ENCODE measurements at places on chromosomes 13 and 19.

DNA sequence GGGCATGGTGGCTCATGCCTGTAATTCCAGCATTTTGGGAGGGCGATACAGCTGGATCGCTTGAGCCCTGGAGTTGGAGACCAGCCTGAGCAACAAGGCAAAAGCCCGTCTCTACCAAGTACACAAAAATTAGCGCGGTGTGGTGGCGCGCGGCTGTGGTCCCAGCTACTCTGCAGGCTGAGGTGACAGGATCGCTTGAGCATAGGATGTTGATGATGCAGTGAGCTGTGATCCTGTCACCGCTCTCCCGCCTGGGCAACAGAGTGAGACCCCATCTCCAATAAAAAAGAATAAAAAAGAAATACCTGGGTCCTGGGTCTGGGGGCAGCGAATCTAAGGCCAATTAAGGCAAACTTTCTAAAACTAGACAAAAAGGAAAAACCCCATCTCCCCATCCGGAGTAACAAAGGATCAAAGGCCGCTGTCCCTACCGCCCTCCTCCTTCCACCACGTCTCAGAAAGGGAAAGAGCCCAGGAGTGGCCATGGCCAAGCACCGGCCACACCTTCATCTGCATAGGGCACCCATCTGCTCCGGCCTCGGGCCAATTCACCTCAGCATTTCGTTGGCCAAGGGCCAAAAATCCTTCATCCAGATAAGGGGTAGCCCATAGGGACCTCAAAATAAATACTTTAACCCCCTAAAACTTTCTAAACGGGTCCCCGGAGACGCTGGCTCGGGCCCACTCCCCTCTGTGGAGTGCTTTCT is 851 bp downstream of the ZNF320 start:
- peak; percentile 0 for DNase-seq

DNA sequence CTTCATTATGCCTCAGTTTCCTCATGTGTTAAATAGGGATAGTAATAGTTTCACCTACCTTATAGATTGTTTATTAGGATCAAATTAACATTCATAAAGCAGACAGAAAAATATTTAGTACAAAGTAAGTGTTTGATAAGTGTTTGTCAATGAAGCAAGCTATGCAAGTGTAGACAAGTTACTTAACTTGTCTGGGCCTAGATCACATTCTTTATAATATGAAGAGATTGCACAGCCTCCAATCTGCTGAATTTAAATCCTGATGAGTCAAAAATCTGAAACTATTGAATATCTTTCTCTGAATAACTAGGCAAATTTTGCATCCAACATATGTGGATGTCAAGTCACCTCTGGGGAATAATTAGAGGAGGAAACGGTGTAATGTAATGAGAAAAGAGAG is 170.5 kb downstream of the MZT1 start:
- DNase-seq: no peak

DNA sequence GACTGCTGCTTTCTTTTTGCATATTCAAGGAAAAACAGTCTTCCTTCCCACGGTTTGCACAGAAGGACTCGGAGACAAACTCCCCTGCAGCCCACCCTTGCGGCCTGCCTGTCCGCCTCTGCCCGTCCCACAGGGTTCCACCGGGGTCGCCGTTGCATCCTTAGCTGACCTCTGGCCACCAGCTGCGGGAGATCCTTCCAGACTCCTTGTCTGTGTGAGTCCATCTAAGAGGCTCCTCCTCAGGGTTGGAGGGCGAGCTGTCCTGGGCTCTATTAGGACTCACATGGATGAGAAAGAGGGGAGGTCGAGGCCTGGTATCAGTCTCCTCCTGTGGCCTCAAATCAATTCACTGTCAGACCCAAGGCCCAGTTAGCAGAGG is 39.2 kb downstream of the KLF2 start:
- no peak for DNase-seq

DNA sequence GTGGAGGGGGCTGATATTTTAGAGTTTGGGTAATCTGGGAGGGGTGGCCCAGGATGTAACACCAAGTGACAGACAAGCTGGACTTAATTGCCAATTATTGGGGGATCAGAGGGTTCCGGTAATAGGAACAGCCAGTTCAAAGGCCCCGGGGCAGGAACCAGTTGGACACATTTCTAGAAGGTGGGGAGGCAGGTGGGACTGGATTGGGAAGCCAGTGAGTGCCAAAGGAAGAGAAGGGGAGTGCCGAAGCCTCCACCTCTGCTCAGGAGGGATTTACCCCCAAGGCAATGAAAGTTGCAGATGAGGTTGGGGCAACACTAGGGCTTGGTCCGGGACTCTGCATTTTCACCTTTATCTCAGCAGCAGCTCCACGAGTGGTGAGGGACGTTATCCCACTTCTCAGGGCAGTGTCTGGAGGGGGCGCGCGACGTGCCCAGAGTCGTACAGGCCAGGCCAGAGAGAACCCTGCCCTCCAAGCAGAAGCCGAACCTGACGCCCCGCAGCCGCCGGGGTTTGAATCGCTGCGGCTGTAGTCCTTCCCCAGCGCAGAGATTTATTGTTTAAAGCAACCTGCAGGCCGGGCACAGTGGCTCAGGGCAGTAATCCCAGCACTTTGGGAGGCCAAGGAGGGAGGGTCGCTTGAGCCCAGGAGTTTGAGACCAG is 5.7 kb upstream of the JUND start:
- DNase-seq: no peak

GRCh38 chr13:99528547-99528946 is 27.3 kb downstream of the TM9SF2 start:
- peak; percentile 32 for DNase-seq

DNA sequence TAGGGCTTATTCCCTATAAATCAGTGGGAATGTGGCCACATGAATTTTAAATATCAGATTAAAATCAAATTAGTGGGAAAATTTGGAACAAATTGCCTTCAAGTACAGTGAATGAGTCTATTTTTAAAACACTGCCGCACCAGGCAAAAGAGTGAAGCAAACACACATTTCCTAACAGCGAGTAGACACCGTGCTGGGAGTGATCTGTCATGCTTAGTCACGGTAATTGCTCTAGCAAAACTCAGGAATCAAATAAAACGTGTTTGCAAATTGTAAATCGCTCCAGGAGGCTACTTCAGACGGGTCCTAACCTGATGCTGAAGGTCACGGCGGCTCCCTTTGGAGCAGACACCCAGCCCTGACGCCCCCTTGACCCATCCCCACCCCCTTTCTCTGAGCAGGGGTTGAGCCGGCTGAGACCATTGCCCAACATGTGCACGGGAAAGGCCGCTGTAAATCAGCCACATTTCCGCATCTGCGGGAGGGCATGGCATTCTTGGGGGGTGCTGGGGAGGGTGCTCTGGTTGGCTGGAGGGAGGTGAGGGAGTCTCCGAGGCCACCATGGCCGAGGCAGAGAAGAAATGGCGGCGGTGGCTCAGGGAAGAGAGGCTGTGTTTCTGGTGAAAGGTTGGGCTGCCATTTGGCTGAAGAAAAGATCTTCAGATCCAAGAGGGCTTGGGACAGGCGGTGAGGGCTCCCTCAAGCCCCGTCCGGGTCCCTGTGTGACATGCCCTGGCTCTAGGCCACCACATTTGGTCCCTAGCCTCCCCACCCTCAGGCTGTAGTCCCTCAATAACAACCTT is 8.9 kb downstream of the CEBPA start:
- DNase-seq: no peak

- no peak for DNase-seq
Observed at GRCh38 chr19:512547-513365, 5.5 kb downstream of the TPGS1 start.

DNA sequence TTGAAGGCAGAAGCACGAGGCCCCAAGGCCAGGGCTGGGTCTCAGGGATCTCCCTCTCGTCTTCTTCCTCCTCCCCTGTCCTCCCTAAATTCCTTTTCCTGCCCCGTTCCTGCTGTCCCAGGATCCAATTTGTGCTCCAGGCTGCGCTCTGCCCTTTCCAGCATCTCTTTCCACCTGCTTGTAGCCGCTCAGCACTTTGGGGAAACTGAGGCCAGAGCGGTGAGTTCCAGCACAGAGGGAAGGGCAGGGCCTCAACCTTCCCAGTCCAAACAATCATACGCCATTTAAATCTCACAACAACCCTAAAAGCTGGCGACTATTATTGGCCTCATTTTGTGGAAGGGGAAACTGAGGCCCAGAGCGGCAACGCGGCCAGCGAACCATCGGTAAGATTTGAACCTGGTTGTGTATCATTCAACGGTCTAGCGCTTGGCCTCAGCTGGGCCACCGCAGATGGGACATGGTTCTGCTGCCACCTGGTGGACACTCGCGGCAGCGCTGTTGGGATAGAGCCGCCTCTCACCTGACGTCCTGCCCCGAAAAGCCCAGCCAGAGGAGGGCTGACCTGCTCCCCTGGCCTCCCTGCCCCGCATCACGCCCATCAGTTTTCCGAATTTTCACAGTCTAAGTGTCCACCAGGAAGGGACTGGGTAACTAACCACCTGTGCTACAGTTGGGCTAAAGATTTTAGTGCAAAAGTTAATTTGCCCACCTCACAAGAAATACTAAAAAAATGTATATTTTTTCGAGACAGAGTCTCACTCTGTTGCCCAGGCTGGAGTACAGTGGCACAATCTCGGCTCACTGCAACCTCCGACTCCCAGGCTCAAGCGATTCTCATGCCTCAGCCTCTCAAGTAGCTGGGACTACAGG is 4.2 kb upstream of the RPL18A start:
- DNase-seq: peak; percentile 94

GRCh38 chr13:99120751-99121150 is 79.9 kb upstream of the UBAC2 start:
- DNase-seq: no peak

- DNase-seq: no peak
Observed at GRCh38 chr13:50882816-50883435, 26.7 kb upstream of the RNASEH2B start.

- DNase-seq: no peak
Observed at GRCh38 chr13:110887597-110888333, 27.1 kb downstream of the ANKRD10 start.

DNA sequence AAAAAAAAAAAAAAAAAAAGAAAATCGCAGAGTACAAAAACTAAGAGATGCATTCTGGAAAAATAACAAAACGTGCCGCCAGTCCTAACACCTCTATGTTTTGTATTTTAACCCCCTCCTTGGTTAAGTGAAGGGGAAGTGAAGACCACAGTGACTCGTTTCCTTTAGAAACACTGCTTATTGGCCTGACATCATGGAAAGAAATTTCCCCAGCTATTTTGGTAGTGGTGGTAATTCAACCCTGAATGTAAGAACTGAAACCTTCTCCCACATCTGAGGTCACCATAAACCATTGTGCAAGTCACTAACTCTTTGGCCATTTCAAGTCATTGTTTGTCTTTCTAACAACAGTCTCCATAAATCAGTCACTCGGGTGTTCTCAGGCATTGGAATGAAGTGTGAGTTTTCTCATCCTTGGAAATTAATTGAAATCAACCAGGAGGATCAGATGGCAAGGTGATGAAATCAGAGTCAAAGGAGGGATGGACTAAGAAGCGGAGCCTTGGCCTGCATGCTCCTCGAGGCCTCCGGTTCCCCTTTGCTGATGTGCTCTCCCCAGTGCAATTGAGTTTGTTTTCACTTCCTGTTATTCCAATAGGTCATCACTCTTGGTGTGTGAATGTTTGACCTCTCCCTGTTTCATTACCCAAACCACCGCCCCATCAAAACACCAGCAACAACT is 443.9 kb downstream of the FGF9 start:
- peak; percentile 60 for DNase-seq

DNA sequence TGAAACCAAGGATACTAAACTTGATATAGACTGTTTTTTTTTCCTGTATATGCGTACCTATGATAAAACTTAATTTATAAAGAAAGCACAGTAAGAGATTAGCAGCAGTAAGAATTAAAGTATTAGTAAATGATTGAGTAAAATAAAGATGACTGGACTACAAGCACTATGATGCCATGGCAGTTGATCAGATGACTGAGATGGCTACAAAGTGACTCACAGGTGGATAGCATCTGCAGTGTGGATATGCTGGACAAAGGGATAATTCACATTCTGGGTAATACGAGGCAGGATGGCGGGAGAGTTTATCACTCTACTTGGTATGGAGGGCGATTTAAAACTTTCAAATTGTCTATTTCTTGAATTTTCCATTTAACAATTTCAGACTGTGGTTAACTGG is 11.8 kb downstream of the HTR2A start:
- no peak for DNase-seq

DNA sequence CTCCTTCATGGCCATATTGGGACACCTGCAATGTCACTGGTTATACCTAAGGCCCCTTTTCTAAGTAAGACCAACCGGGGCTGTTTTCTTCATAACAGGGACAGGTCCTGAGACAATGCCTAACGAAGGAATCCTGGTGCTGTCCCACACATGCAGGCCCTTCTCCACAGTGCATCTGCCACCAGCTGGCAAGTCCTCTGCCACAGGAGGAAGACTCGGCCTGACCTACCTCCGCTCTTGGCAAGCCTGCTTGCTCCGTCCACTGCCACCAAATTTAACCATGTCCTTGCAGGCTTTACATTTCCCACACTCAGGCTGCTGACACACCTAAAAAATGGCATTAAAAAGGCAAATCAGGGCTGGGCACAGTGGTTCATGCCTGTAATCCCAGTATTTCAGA is 31.8 kb upstream of the EIF3G start:
- no peak for DNase-seq

DNA sequence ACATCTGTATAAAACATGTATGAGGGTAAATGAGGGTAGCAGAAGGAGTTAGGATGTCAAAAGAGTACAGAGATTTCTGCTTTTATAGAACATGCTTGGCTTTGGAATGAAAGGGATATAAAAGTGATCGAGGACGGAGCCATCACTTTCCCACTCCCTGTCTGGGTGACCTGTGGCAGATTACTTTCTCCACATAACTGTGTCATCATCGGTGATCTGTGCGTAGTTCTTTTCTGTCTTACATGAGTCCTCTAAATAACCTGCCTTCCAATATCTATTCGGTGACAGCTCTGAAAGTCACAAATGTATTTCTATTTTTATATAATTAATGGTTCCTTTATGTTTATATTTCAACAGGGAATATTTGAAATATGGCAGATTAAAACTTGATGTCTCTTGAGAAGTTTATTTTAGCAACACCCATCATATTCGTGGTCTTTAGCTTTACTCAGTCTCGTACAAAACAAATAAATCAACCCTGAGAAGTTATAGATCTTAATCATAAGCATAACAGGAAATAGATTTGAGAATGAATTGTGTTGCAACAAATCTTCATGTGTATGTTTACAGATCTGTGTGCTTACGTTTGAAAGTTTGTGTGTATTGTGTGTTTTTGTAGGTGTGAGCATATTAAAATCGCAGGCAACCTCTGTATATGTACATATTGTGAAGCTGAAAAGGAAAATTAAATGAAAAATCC is 1094.3 kb downstream of the EFNB2 start:
- no peak for DNase-seq

DNA sequence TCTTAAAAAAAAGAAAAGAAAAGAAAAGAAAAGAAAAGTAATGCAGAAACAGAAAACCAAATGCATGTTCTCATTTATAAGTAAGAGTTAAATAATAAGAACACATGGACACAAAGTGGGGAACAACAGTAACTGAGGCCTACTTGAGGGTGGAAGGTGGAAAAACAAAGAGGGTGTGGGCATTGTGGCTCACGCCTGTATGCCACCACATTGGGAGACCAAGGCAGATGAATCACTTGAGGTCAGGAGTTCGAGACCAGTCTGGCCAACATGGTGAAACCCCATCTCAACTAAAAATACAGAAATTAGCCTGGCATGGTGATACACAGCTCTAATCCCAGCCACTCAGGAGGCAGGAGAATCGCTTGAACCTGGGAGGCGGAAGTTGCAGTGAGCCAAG is 8.1 kb downstream of the ZNF708 start:
- DNase-seq: no peak

- DNase-seq: no peak
Observed at GRCh38 chr19:50844296-50844935, 10.3 kb upstream of the KLK3 start.

GRCh38 chr13:39587939-39588338 is 15.1 kb downstream of the LHFPL6 start:
- no peak for DNase-seq

- DNase-seq: no peak
Observed at GRCh38 chr13:102620516-102620915, 23.7 kb downstream of the TPP2 start.

Data from activated CD4-positive, alpha-beta T cell treated with anti-CD3 and anti-CD28 coated beads, Interleukin-2, Interleukin-6, amounts not matched to agents 100 ng/mL and 50 ng/mL, durations not matched to agents 16 hours and 8 hours (primary cell).